ENCODE measurements at places on chromosomes 6 and 20.

DNA sequence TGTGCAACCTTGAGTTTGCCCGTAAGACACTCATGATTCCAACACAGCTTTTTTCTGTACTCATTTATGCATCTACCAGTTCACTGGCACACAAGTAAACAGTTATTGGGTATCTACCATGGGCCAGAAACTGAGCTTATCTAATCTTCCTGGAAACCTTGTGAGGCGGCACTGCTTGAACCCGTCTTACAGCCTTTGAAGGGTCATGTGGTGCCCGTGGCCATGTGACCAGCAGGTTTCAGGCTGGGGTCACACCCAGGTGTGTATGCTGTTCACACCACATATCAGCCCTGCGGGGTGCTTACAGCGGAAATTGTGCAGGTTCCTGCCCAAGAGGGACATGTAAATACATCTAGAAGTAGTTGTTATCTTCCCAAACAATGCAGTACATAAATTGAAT lies 6.1 kb downstream of the THBD start:
- DNase-seq, result no peak

- DNase-seq, result no peak
Observed at GRCh38 chr6:152087096-152087495, 279.6 kb downstream of the ESR1 start.

DNA sequence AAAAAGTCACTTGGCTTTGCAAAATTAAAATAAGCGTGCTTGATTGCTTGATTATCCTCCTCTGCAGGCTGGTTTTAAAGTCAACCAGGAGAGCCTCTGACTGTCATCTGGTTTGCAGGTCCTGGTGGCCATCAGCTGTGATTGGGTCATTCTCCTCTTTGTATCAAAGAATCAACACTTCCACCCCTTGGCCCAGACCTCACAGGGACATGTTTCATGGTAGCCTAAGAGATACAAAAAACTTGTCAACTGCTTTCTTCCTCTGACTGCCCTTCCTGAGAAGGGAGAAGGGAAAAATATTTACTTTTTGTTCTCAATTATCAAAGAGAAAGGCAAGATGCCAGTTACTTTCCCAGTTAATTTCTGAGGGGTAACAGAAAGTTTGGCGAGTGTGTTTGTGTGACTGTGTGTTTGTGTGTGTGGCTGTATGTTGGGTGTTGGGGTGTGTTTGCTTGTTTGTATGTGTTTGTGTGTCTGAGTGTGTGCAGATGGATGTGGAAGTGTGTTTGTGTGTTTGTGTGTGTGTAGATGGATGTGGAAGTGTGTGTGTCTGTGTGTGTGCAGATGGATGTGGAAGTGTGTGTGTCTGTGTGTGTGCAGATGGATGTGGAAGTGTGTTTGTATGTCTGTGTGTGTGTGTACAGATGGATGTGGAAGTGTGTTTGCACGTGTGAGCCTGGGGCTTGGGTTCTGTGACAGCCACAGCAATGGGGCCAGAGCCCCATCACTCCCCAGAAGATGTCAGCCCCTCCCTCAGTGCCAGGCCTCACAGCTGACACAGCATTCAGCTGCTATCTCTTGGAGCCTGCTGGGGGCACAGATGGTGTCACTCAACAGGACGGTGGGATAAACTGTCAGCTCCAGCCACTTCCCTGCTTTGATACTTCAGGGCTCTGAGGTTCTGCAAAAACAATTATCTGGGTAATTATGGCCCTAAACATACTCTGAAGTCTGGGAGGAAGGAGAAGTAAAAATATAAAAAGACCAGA lies 98.6 kb upstream of the RNF24 start:
- DNase-seq, result no peak

- DNase-seq, result no peak
Observed at GRCh38 chr20:13493143-13493542, 145.6 kb downstream of the TASP1 start.

DNA sequence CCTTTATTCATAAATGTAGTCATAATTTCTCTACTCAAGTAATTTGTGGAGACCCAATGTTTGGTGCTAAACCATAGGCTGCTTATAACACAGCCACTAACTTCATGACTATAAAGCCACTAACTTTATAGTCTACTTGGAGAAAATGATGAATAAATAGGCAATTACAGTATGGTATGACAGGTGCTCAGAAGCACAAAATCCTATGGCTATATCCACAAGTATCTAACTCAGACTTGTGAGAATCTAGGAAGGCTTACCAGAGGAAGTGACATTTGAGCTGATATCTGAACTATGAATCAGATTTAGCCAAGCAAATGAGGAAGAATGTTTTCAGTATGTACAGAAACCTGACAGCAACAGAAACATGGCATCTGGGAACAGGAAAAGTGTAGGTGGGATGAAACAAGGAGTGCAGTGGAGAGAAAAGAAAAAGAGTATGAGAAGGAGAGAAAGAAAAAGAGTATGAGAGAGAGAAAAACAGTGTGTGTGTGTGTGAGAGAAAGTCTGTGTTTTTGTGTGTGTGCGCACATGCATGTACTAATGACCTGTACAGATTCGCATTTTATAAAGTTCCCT lies 59.9 kb downstream of the REV3L start:
- no peak for DNase-seq

- DNase-seq, result no peak
Observed at GRCh38 chr20:22217712-22218352, 366.5 kb downstream of the FOXA2 start.

GRCh38 chr20:19427913-19428312 lies 215.5 kb downstream of the SLC24A3 start:
- no peak for DNase-seq

DNA sequence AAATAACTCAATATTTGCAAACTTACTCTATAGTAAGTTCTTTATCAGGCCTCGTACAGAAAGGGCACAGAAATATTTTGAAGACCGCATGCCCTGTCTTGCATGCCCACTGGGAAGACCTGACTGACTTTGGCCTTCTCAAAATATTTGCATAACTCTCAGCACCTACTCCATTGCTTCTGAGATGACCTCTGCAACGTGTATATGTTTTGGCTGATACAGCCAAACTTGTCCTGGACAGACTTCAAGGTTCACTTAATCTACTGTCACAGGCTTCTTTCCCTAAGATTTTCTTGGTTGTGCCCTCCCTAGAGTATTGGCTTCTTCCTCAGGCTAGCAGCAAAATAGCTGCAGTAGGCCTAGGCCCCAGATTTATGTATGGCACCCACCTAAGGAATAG lies 21.5 kb upstream of the SERINC3 start:
- no peak for DNase-seq

GRCh38 chr6:75169689-75170586 lies 35.9 kb downstream of the COL12A1 start:
- no peak for DNase-seq

- no peak for DNase-seq
Observed at GRCh38 chr20:1035466-1035865, 33.4 kb upstream of the RSPO4 start.

DNA sequence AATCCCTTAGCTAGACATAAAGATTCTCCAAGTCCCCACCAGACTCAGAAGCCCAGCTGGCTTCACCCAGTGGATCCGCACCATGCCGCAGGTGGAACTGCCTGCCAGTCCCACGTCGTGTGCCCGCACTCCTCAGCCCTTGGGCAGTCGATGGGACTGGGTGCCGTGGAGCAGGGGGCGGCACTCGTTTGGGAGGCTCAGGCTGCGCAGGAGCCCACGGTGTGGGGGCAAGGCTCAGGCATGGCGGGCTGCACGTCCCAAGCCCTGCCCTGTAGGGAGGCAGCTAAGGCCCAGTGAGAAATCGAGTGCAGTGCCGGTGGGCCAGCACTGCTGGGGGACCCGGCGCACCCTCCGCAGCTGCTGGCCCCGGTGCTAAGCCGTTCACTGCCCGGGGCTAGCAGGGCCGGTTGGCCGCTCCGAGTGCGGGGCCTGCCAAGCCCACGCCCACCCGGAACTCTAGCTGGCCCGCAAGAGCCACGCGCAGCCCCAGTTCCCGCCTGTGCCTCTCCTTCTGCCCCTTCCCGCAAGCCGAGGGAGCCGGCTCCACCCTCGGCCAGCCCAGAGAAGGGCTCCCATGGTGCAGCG lies 95.9 kb upstream of the DTNBP1 start:
- no peak for DNase-seq

GRCh38 chr20:56247954-56248782 lies at the start of gene MC3R:
MC3R (plus strand) TSS chr20:56248732; CDS start chr20:56248844, 112 bp downstream.
- DNase-seq, result no peak

GRCh38 chr6:131586543-131586942 lies 13.5 kb downstream of the ARG1 start:
- no peak for DNase-seq

- no peak for DNase-seq
Observed at GRCh38 chr6:169533301-169534038, 168.4 kb downstream of the WDR27 start.

DNA sequence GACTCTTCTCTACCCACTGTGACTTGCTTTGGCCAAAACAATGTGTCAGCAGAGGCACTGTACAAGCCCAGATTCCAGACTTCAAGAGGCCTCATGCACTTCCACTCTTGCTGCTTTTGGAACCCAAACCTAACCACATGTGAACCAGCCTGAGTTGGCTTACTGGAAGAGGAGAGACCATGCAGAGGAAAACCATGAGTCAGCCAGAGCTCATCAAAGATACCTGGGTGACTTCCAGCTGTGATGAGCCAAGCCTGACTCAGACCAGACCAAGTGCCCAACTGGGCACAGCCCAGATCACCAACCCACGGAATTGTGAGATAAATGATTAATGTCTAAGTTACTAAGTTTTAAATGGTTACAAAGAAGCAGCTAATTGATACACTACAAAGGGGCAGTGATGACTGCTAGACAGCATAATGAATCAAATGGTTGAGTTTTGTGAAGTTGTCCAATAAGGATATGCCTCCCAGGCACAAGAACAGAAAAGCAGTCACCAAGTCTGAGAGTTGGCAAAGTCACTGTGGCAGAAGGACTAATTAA lies 16.2 kb upstream of the BEND6 start:
- peak; percentile 22 for DNase-seq

GRCh38 chr6:46288835-46289234 lies 118.1 kb upstream of the ENPP5 start:
- DNase-seq, result no peak

DNA sequence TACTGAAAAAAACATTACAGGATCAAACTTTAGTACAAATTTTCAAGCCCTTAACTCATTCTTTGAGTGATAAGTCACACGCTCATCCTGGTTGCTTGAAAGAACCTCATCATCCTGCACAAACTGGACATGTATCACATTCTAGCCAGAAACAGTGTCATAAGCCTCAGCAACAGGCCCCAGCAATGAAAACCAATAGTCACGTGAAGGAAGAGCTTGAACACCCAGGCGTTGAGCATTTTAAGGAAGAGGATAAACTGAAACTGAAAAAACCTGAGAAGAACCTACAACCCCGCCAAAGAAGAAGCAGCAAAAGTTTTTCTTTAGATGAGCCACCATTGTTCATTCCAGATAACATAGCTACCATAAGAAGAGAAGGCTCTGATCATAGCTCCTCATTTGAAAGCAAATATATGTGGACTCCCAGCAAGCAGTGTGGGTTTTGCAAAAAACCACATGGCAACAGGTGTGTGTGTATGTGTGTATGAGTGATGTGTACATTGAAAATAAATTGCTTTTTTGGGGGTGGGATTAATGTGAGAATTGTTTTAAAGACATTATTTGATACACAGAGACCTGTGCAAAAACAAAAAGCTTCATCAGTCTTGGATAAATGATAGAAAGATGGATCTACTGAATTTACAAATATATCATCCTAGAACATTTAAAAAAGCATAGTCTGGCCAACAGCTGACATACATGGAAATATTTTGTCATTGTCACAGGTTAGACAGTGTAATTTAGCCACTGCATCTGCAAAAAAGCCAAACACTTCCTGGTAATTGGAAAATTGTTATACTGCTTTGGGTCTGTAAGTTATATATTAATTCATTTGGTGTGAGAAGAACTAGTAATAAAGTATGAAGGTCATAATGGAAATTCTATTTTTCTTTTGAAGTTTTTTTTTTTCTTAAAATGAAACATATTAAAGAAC lies 50.1 kb downstream of the PHF3 start:
- DNase-seq, result no peak

Measured in tibial artery (tissue), 4 donors.